ENCODE measurements at places on chromosomes 5 and 9. TPM values are rescaled to one million over a fixed set of nuclear protein-coding genes. Genes with fewer than 3 reads are reported as not detected.

Gene SLC25A2
- under 0.01 TPM for total RNA-seq

Gene TBC1D2
- total RNA-seq = 3.2 TPM

Gene ABCA2
- total RNA-seq = 6.0 TPM

Gene SMIM33
- total RNA-seq = not detected

Gene TLR4
- total RNA-seq = 28.7 TPM

Gene SLC6A19
- total RNA-seq = not detected

Gene ARL14EPL
- not detected for total RNA-seq

Gene DAB2IP
- total RNA-seq = 27.0 TPM

Gene BTNL3
- not detected for total RNA-seq

Gene SREK1IP1
- 6.0 TPM for total RNA-seq

Gene EPB41L4A
- 3.7 TPM for total RNA-seq

Gene LAMC3
- 1.1 TPM for total RNA-seq

Gene SLC1A1
- 1.7 TPM for total RNA-seq

Gene HACD4
- total RNA-seq = 3.4 TPM

Gene DMGDH
- 2.1 TPM for total RNA-seq

Data from melanocyte of skin (primary cell).